ENCODE measurements at places on chromosomes 6 and 20. TPM values are rescaled to one million over a fixed set of nuclear protein-coding genes. Genes with fewer than 3 reads are reported as not detected.

GRCh38 chr6:32764048-32764447 lies 716 bp upstream of the HLA-DQB2 start:
- DNase-seq: no peak

DNA sequence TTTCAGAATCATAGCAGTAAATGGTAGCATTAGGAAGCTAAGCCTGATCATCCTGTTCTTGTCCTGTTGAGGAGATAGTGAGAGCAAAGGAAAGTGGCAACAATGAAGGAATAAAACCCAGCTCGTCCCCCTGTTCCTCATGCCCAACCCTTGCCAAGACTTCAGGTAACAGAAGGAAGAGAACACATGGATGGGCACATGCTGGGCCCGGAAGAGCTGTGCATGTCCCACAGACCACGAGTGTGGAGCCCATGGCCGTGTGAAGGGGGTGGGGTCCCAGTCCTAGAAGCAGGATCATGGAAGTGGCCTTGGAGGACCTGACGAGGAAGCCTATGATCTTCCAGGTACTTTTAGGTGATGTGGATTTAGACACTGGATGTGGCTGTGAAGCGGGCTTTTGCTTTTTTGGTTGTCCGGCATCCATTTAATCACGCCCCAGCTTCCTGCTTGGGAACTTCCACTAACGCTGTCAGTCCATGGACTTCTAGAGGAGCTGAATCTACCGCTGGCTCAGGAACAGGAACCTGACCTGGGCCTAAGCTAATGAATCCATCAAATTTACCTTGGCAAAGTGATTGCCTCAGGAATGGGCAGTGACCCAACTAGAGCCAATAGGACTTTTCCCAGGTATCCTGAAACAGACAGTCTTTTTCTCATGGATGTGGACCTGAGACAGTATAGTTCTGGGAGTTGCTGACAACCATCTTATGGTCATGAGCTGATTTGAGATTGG lies 79.3 kb upstream of the ARMC2 start:
- DNase-seq: no peak

AURKA gene
- 16.9 TPM for polyA plus RNA-seq

SMLR1 gene
- 3.6 TPM for polyA plus RNA-seq
